ENCODE measurements at places on chromosomes 6 and 20.

DNA sequence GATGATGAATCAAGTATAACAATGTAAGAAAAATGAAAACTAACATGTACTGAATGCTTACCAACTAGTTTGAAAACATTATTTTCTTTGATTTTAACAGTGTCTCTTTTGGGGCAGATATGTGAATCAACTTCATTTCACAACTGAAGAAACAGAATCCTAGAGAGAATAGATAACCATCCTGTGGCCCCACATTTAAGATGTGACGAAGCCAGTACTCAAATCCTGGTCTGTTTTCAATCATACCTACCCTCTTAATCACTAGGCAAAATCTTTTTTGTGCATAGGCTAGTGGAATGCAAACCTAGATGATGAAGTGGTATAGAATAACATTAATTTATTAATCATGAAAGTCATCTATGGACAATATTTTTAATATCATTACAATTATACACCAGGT, 371.6 kb upstream of the EPHA7 start:
- no peak for DNase-seq

DNA sequence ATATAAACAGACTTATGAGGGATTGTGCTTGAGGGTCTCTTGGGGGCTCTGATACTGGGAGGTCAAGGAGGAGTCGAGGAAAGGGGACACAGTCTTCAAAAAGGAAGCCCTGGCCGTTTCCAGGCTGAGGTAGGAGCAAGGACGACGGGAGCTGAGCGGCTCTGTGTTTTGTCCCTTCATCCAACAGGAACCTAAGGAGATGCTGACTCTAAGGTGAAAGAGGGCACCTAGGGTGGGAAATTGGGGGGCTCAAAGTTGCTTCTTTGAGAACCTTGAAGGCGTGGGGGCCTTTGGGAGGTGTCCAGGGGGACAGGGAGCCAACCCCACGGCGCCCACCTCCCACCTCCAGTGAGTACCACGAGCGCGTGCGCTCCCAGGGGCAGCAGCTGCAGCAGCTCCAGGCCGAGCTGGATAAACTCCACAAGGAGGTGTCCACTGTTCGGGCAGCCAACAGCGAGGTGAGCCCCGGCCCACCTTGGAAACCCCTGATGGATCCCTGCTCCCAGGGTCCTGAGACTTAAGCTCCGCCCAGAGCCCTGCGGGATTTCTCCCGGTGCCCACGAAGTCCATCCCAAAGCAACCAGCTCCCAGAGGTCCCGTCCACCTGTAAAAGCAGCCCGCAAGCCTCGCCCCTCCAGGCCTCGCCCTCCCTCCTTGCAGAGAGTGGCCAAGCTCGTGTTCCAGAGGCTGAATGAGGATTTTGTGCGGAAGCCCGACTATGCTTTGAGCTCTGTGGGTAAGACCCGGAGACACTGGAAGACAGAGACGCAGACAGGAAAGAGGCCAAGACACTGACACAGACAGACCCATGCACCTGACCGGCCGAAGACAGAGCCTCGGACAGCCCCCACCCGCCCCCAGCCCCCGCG, 2.9 kb downstream of the SPAG4 start:
- no peak for DNase-seq

DNA sequence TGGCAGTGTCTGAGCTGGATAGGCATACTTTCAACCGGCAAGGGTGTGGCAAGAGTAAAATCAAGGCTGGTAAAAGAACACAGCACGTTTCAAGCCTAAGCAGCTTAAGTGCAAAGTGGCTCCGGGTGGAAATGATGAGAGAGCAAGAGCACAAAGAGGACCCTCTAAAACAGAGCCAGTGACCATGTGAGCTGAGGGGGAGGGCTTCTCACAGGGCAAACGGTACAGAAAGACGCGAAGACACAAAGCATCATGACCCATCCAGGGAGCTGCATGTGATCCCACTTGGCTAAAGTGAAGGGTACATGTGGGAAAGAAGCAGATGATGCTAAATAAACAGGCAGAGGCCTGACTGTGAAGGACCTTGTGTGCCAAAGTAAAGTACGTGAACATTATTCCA, 25.7 kb downstream of the FKBP5 start:
- DNase-seq, result no peak

DNA sequence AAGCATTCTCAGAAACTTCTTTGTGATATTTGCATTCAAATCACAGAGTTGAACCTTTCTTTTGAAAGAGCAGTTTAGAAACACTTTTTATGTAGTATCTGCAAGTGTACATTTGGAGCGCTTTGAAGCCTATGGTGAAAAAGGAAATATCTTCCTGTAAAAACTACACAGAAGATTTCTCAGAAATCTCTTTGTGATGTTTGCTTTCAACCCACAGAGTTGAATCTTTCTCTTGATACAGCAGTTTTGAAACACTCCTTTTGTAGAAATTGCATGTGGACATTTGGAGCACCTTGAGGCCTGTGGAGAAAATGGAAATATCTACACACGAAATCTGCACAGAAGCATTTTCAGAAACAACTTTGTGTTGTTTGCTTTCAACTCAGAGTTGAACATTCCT, 612.3 kb upstream of the ZNF337 start:
- DNase-seq, result no peak

GRCh38 chr6:111813237-111813636, 60.0 kb downstream of the FYN start:
- no peak for DNase-seq

- no peak for DNase-seq
Measured at GRCh38 chr6:20647585-20647984, 113.3 kb downstream of the CDKAL1 start.

DNA sequence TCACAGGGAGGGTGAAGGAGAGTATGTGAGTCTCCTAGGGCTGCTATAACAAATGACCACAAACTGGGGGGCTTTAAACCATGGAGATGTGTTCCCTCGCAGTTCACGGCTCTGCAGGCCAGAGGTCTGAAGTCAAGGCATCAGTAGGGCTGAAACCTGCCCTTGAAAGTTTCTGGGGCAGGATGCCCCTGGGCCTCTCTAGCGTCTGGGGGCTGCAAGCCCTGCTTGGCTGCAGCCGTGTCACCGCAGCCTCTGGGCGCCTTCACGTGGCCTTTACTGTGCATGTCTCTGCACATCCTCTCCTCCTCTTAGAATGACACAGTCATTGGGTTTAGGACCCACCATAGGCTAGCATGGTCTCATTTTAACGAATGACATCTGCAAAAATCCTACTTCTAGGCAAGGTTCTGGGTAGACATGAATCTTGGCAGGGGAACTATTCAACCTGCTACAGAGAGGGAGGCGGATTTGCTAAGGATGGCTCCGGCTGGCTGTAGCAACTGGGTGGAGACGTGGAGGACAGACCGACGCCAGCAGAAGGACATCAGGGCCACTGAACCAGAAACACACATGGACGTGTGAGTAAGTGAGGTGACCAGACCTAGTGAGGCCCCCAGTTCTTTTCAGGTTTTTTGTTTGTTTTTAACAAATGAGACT, 58.6 kb downstream of the PHACTR3 start:
- no peak for DNase-seq

DNA sequence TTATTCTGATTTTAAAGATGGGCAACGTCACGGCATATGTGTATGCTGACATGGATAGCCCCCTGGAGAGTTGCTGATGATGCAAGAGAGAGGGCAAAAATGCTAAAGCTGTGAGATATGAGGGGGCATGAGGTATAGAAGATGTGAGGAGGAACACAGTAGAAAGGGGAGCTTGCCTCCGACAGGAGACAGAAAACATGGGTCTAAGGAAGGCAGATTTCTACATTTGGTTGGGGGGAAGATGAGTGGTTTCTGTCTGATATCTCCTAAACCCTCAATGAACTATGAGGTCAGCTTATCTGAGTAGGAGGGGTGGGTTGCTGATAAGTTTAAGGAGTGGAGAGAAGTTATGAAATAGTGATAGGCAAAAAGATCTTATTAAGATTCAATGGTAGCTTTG, 6.0 kb downstream of the RNF24 start:
- no peak for DNase-seq

DNA sequence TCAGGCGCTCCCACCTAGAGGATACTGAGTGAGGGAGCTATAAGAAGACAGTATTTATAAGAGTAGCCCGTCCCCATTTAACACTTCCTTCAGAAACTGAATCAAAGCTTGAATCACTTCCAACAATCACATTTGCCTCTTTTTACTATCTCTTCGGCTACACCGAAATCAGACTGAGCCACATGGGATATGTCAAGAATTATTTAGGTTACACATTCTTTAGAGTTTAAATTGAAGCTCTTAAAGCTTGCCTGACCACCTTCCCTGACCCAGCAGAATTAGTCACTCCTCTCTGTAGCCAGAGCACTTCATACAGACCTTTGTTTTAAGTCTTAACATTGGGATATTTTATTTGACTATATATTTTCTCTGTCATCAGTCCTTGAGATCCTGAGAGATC, 163.7 kb downstream of the MAFB start:
- no peak for DNase-seq

- DNase-seq, result no peak
Measured at GRCh38 chr6:32096087-32096393, 13.1 kb downstream of the TNXB start.

DNA sequence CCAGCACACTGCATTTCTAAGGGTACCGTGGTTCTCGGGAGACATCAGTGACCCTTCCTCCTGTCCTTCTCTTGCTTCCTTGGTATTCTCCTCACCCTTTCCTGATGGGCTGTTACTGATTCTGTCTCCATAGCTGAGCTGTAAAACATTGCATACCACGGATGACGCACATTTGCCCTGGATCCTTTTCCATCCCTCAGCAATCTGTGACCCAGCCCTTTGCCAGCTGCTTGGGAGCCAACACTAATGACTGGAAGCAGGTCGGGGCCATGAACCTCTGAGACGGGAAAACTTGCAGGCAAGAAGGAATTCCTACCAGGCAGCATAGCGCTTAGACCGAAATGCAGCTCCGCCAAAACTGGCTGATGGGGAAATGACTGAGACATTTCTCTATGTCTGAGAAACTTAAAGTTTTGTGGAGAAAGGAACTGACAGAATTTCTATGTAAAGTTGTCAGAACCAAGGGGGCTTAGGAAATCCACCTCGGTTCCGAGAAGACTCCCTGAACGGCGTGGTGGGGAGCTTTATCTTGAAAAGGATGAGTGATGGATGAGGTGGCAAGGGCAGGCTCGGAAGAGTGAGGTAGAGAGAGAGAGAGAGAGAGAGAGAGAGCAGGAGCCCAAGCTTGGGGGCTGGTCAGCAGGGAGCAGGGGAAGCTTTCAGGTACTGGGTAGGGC, 19.2 kb downstream of the TUBB2B start:
- DNase-seq, result no peak

DNA sequence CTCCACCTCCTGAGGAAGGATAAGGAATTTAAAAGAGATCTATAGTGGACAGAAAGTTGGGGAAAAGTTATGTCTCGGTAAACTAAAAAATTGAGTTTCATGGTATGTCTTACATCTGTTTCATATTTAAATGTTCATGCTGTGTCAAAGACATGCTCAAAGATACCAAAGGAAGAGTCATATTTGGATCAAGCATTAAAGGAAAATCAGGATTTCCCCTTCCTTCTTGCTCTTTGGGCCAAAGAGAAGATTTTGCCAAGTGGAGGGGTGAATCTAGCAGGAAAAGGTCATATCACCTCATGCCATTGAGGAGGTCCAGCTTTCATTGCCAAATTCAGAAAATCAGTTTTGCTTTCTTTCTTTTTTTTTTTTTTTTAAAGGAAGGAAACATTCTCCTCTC, 192.4 kb downstream of the OGFRL1 start:
- no peak for DNase-seq

DNA sequence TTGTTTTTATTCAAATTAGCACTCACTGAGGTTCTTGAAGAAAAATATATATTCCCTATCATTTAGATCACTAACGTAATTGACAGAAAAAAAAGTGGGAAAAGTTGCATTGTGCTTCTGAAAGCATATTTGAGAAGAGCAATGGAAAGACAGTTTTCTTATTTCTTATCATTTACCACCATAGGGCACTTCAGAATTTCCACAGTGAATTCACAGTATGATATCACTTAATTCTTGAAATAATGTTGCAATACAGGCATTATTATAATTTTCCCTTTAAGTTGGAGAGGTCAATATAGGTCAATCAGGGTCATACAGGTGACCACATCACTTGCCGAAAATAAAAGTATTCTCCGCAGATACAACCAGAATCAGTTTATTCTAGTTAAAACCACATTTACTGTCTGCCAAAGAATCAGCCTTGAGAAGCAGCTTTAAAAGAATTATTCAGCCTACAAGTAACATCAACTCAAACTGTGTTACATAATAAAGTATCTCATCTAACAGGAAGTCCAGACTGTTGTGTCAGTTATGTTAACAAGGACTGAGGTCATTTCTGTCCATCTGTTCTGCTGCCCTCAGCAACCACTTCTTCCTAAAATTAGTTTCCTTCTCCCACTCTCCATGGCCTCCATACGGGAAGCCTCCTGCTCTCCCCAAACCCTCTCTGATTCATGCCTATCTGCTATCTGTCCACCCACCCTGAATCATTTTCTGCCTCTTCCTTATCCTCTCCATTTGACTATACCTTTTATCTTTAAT, 121.2 kb downstream of the SIM1 start:
- no peak for DNase-seq

DNA sequence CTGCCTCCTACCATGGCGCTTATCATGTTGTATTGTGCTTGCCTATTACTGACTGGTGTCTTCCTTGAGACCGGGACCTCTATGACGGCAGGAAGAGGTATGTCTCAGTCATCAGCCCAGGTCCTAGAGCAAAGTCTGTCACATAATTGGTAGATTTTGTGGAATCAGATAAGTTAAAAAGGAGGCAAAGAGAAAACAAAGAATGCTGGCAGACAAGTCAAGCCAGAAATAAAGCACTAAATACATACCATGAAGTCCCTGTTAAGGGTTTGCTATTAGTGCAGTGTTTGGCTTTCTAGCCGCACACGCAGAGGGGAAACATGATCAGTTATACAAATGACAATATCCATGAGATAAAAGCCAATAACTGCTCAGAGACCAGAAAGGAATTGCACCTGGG, 6.0 kb downstream of the TOMM34 start:
- DNase-seq, result no peak

- DNase-seq, result no peak
Measured at GRCh38 chr20:31496761-31497295, 17.4 kb upstream of the HM13 start.

- no peak for DNase-seq
Measured at GRCh38 chr6:116528780-116529179, 16.7 kb downstream of the TRAPPC3L start.

DNA sequence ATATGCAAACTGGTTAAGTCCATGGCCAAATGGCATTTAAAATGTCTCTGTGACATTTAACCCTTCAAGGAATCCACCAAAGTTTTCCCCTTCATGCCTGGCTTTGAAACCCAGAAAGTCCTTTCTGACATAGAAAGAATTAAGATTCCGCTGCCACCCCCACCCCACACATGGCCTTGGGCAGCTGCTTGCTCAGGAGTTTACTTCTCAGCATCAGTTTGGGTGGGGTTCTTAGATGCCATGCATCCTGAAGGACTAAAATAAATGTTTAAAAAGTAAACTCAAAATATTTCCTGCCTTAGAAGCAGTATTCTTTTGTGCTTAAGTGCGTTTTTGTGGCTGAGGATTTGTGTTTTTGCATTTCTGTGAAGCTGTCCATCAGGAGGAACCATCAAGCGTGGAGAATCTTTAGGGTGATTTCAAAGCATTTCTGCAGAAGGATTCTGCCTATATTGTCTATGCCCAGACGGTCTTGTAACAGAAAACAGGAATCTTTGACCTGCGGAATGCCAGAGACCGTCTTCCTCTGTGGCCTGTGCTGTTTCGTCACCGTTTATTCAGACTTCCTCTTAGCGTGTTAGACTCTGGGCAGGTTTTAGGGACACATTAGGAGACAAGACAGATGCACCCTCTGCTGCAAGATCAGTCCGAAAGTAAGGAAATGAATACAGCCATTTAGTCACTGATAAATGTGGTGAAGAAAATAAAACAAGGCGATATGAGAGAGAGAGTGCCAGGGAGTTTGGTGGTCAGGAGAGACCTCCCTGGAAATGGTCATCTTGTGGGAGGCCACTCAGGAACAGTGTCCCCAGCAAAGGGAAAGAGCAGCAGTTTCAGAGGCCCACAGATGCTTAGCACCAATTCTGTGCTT, 6.2 kb downstream of the DUSP22 start:
- DNase-seq, result no peak

Measured in NCI-H1436 (cell line).